ENCODE measurements at places on chromosomes 7 and 10.
A peak's percentile ranks its signal among the peaks of the same experiment; 100 is the strongest.

- DNase-seq: peak; percentile 62
Observed at GRCh38 chr7:43758029-43758821, at the start of gene BLVRA. Gene BLVRA, plus strand, starts transcription at chr7:43758680. Its CDS starts 12,479 bp downstream, at chr7:43771159.

DNA sequence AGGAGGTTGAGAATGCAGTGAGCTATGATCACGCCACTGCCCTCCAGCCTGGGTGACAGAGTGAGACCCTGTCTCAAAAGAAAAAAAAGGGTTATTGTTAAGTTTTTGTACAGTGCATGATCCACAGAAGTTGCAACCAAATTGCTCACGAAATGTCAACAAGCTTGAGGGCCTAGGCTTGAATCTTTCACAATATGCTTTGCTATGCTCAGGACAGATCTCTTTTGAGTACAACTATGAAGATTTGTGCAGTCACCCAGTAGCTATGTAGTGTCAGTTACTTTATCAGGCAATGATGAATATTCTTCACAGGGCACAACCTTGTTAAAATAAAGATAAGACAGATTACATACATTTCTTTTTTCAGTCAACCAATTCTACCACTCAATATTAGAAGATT lies 109.2 kb downstream of the PRTFDC1 start:
- DNase-seq: no peak

DNA sequence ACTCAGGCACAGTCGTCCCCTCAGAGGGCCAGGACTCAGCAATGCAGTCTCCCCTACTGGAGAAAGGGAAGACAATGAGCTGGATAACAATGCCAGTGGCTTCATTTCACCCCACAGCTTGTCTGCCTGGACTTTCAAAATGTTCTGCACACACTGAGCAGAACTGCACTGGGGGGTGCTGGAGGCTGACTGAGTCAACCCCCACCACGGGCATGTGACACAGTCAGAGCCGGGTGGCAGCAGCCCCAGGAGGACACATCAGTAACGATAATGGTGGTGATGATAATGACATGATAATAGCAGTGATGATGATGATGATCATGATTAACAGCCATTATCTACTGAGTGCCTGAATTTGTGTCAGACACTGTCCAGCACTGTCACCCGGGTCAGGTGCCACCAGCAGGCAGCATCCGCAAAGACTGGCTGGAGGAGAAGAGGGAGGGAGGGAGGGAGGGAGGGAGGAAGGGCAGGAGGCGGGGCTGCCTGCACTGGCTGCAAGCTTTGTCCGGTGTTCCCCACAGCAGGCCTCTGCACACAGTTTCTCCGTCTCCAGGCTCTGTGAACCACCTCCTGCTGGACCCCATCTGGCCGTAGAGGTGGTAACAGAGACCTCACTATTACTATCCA lies 67.4 kb downstream of the PLXNA4 start:
- DNase-seq: no peak

DNA sequence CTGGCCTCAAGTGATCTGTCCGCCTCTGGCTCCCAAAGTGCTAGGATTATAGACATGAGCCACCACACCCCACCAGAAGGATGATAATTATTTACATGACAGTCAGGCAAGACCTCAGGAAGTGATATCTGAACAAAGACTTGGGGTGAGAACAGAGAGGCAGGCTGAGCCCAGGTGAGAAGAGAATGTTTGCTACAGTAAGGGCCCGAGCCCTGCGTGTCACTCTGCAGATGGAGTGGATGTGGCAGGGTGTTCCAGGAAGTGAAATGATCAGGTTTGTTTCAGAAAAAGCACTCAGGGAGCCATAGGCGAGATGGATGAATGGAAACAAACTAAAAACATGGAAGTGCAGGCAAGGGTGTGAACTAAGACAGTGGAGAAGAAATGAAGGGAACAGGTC lies 22.2 kb downstream of the SFMBT2 start:
- no peak for DNase-seq

GRCh38 chr10:14093730-14094484 lies 236.8 kb downstream of the FRMD4A start:
- DNase-seq: no peak

GRCh38 chr10:112986544-112987190 lies 36.6 kb downstream of the TCF7L2 start:
- no peak for DNase-seq

DNA sequence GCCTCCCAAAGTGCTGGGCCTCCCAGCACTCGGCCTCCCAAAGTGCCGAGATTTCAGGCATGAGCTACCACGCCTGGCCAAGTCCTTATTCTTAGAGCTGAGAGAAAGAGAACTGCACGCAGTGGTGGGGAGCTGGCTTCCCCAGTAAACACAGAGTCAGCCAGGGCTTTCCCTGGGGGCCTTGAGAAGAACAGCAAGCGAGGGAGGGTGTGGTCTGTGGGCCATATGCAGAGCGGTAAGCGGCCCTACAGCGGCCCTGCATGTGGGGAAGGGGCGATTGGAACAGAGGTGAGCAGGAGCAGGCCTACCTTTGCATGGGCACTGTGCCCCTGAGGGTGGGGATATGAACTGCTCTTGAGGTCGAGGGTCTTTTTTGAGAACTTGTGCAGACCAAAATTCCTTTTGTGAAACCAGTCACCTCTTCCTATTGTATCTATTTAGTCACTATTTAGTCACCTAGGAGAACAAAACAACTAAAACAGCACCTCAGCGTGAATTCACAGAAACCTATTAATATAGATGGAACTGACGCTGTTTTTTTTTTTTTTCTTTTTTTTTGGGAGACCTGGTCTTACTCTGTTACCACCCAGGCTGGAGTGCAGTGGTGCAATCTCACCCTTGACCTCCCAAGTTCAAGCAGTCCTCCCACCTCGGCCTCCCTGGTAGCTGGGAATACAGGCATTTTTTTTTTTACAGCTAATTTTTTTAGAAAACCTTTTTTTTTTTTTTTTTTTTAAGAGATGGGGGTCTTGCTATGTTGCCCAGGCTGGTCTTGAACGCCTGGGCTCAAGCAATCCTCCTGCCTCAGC lies 36.9 kb upstream of the SH2D4B start:
- DNase-seq: no peak

- DNase-seq: no peak
Observed at GRCh38 chr7:128366300-128366699, 4.8 kb upstream of the PRRT4 start.

DNA sequence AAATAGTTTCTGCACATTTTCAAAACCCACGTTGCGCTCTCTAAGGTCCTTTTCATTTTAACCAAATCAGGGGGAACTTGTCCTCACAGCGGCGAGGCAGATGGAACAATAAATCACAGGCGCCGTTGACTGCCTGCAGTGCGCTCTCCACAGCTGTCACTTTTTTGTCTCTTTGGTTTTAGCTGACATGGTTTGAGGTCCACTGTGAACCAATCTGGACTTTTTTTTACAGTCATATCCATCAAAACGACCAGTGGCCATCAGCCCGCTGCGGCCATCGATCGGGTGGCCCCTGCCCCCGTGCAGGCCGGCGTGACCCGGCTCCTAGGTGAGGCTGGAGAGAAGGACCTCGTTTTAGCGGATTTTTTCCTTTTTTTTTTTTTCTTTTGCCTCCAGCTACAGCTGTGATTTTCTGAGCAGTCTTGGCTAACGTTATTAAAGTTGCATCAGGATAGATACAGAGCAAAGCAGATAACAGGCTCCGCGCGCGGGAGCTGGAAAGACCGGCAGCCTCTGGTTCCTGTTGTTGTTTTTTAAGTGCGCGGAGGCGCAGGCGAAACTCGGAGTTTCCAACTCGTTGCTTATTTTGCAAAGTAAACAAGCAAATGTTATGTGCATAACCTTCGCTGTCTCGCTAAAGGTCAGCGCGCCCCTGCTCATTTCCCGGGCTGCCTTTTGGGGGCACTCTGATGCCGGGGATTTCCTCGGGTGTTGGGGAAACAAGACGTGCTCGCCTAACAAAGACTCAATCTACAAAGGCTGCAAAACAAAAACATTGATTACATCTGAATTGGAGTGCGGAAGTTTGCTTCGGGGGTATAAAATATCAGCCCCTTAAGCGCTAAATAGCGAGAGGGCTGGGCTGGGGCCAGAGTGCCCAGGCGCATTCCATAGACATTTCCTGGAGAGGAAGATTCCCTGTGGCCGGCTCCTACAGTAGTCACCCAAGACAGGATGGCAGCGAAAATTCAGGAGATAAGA lies 414.8 kb upstream of the MKI67 start:
- no peak for DNase-seq

GRCh38 chr7:97145068-97145467 lies 27.6 kb downstream of the SDHAF3 start:
- no peak for DNase-seq

GRCh38 chr7:130831817-130832481 lies 97.9 kb upstream of the KLF14 start:
- DNase-seq: no peak

GRCh38 chr7:106110885-106111654 lies 1.0 kb downstream of the SYPL1 start:
- DNase-seq: no peak

GRCh38 chr7:71753956-71754664 lies 622.2 kb downstream of the GALNT17 start:
- no peak for DNase-seq

Measured in activated naive CD4-positive, alpha-beta T cell (primary cell).